CD8-positive, alpha-beta T cell (primary cell): ENCODE measurements at places on chromosomes 2 and 18.

- DNase-seq, result no peak
Measured at GRCh38 chr18:75034937-75035336, 174.0 kb downstream of the PTGR3 start.

DNA sequence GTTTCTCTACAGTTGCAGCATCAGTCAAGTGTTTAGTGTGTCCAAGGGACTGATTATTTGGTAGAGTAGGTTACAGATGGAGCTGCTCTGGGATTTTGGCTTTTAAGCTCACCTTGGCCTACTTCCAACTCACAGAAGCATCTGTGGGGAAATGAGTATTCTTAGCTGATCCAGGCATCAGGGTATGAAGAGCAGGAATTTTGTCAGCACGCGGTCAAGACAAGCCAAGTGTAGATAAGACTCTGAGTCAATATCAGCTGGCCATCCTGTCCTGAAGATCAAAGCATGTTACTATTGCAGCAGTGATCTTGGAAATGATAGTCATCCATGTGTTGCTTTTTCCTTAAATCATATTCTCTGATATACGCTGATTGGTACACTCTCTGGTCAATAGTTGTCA lies 24.4 kb downstream of the SERPINB4 start:
- DNase-seq, result no peak

DNA sequence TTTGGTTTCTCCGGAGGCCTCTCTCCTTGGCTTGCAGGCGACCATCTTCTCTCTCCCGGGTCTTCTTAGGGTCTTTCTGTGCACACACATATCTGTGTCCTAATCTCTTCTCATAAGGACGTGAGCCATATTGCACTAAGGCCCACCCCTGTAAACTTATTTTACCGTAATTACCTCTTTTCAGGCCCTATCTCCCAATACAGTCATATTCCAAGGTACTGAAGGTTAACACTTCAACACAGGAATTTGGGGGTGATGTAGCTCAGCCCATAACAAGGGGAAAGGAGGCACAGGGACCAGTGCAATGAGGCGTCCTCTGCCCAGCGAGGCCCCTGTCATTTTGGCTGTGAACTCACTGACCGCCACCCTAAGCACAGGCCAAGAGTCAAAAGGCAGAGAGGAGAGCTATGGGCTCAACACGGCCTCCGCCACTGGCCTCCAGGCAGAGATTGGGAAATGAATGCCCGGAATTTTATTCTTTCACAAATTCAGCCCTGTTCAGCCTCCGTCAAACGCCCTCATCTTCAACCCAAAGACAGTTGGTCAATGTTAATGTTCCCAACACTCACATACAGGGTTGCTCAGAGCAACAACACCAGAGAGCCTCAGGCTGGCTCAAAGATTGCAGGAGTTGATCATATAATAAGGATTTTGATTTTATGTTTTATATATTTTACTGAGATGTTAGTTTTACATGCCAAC lies 15.9 kb upstream of the NMUR1 start:
- no peak for DNase-seq

GRCh38 chr2:29749843-29750242 lies 171.5 kb downstream of the ALK start:
- no peak for DNase-seq

GRCh38 chr2:144625626-144626025 lies 105.7 kb upstream of the ZEB2 start:
- DNase-seq, result no peak

DNA sequence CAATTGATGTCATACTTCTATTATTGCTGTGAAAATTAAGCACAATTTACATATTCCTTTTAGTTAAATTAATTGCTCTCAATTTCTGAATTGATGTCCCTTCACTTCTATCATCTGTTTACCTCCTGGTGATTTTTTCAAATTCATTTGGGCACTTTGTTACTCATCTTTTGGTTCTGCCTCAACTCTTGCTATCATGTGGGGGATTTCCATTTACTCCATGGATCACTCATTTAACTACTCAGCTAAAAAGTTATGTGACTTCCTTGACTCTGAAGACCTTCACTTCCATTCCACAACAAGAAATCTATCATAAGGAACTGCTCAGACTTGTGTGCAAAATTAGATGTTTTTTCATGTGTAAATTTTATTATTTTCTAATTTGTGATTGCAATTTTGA lies 126.2 kb downstream of the EHBP1 start:
- no peak for DNase-seq

DNA sequence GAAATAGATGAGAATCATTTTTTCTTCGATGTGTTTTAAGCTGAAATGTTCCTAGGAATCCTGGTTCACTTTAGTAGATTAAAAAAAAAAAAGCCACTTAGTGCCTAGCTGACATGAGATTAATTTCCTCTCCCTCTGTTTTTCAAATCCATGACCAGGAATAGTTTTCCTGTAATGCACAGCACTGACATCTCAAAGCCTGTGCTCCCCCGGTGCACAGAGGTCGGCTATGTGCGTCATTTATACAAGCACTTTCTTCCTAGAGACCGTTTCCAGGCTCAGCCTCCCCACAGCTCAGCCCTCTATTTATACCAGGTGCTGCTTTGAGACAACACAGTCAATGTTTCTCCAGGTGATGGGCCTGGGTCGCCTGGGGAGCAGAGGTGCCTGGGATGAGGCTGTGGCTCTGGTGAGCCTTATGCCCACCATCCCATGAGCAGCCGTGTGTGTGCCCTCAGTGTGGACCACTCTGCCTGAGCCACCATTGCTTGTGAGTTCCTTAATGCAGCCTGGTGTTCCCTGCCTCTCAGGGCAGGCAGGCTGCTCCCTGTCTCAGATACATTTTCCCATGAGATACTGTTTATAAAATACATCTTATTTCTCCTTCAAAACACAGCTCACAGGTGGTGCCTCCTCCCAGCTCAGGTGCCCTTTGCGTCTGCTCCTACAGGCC lies 515.7 kb upstream of the HS6ST1 start:
- no peak for DNase-seq

- no peak for DNase-seq
Measured at GRCh38 chr2:99677814-99678213, 188.0 kb upstream of the REV1 start.
